ENCODE measurements at places on chromosomes 2 and 18.

GRCh38 chr2:144666032-144666431 lies 146.1 kb upstream of the ZEB2 start:
- no peak for DNase-seq

- no peak for DNase-seq
Measured at GRCh38 chr2:207498427-207498826, 31.3 kb upstream of the CREB1 start.

DNA sequence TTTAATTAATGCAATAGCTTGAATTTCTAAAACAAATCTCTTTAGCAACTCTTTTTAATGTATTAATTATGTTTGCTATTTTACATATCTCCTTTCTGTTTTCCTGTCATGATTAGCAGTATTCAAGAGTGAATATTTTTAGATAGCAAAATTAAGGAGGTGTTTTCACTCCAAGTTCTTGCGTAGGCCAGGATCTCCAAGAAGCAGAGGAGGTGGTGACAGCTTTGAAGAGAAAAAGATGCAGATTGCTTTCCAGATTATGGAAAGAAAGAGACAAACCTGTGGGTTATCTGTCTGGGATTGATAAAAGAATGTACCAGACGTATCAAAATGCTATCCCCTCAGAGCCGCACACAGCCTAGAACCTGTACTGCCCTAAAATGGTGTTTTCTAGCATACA lies 163.5 kb upstream of the FAM98A start:
- no peak for DNase-seq

GRCh38 chr2:174704061-174704460 lies 60.2 kb downstream of the CHRNA1 start:
- DNase-seq, result no peak

GRCh38 chr2:65465857-65466256 lies 33.5 kb upstream of the SPRED2 start:
- DNase-seq, result no peak

GRCh38 chr2:165743442-165743841 lies 50.6 kb downstream of the GALNT3 start:
- no peak for DNase-seq

DNA sequence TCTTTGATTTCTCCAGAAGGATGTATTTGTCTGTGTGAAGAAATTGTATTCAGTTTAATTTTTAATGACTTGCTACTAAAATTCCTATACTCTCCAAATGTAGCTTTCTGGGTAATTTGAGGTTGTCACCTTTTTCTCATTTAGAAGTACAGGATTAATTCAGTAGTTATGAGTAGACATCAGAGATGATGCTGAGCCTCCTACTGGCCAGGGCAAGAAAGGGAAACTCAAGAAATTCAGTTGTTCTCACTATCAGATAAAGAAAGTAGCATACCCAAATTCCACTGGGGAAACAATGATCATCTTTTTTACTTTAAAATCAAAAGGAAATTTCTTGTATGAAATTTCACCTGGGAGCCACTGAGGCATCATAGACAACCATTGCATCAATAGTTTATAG lies 199.4 kb downstream of the SATB2 start:
- DNase-seq, result no peak

- DNase-seq, result peak; percentile 91
Measured at GRCh38 chr2:196176142-196176738, 4.9 kb upstream of the STK17B start.

DNA sequence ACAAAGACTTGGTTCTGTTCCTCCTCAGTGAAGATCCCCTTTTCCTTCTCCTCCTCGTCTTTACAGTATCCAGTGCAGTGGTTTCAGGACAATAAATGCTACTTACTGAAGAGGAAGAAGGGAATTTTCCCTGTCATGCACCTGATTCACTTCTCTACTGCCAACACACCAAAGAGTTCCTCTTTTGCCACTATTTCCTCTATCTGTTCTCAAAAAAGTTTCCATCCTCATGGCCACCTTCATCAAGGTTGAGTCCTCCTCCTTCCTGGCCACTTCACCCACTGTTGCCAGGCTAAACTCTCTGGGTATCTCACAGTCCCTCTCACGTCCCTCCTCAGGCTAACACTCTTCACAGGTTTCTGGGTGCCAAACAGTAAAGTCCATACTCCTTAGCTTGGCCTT lies 41.7 kb downstream of the PLEKHM3 start:
- no peak for DNase-seq

GRCh38 chr2:172624996-172625395 lies 69.1 kb downstream of the PDK1 start:
- no peak for DNase-seq

DNA sequence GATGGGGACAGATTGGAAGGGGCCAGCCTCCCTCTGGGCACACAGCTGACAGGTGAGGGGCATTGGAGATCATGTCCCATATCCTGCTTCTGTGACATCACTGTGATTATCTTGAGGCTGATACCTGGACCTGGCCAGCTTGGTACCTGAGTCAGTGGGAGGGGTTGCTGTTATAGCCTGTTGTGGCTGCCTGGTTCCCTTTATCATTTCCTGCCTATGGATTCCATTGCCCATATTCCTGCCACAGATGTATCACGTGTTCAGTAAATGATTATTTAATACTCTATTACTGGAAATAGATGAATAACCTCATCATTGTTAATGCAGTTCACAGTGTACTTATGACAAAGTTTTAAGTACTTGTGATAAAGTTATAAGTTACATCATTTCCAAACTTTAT lies 7.8 kb upstream of the SCYGR1 start:
- no peak for DNase-seq

DNA sequence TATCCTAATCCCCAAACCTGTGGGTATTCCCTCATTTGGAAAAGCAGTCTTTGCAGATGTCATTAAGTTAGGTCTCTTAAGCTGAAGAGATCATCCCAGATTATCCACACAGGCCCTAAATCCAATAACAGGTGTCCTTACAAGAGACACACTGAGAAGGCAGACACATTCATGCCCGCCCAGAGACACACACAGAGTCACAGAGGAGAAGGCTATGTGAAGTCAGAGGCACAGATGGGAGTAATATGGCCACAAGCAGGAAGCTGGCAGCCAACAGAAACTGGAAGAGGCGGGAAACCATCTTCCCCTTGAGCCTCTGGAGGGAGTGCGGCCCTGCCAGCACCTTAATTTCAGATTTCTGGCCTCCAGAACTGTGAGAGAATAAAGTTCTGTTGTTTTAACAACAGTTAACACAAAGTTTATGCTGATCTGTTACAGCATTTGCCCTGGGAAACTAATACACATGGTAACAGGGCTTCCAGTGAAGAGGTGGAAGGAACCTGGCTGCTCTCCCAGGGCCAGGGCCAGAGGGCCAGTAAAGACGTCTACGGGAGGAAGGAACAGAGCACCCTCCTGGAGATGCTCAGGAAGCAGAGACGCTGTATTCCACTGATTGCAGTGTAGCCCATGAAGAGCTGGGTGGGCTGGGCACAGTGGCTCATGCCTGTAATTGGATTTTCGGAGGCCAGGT lies 217.5 kb downstream of the GLI2 start:
- DNase-seq, result no peak
